ENCODE measurements at places on chromosomes 4 and X. TPM values are rescaled to one million over a fixed set of nuclear protein-coding genes. Genes with fewer than 3 reads are reported as not detected.

CSAG3 gene
- not detected for total RNA-seq

UGT8 gene
- 4.3 TPM for total RNA-seq

DNA sequence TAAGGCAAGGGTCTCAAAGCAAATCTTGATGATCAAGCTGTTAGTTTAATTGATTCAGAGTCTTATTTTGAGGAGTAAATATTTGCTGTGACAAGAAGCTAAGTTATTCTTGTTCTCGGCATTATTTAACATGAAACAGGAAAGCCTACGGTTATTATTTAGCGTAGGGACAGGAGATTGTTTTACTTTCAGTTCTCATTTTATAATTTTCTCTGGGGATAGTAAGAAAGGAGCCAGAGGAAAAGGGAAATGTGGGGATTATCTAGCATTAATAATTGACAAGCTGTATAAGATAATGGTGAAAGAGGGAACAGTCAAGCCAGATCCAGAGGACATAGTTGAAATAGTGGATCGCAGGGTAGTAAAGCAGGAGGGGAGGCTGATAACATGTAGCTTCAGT lies 39.7 kb upstream of the PARM1 start:
- DNase-seq: no peak

- no peak for DNase-seq
Measured at GRCh38 chr4:121227341-121227792, 63.2 kb upstream of the TNIP3 start.

DNA sequence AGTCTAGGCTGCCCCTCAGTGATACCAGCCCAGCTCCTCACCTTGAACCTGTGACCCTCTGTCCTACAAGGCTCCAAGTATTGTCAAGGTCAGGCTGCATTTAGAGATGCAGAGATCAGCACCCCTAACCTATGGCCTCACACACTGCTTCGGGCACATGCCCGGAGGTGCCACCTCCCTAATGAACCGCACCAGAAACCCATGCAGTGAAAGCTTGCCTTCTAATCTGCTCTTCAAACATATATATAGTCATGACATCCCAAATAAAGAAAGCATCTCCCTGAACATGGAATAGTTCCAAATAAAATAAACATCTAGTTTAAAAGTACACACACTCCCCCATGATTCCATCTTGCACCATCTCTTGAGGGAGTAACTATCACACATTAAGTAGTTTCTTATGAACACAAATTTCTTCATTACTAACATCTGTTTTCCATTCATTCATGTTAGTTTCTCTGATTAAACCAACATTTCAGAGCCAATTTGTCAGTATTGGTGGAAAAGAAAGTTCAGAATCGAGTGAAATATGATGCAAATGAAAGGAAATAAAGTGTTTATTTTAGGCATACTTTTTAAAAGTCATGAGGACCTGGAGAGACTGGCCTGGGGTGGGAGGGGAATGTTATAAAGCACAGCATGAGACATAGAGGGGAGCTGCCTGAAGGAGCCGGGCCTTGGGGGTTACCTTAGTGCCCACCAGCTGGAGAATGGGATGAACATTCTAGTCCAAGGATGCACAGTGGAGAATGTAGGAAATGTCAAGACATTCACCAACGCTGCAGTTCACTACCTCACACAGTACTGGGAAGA lies 19.2 kb downstream of the CC2D2A start:
- no peak for DNase-seq

DNA sequence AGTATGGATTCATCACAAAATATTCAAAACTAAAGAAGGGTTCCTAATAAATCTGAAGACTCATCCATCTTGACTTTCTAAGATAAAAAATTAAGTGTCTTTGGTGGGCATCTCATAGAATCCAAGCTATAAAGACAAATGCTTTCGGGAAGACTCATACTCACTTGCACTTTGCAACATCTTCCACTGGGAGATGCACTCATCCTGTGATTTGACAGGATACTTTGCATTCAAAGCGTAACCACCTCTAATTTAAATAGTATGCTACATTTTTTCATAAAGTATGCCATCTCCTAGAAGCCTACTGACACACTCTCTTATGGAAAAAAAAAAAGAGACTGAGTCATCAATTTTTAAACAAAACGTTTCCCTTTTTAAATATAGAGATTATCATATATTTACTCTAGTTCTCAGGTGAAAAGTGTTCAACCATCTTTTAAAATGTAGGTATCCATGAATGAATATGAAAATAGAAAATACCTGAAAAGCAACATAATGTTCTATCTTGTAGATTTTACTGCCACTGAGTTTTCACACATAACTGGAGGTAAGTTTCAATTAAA lies 119.6 kb downstream of the KLHL13 start:
- no peak for DNase-seq

DNA sequence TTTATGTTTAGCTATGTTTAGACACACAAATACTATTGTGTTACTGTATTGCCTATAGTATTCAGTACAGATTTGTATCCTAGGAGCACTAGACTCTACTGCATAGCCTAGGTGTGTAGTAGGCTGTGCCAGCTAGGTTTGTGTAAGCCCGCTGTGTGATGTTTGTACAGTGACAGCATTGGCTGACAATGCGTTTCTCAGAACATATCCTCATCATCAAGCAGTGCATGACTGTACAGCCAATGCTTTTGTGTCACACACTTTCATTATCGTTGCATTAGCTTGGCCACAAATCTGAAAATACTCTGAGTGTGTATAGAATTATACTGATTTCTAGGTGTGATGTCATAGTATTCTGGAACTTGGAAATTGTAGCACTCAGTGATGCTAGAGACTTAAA lies 63.4 kb downstream of the CLDN34 start:
- DNase-seq: no peak

GRCh38 chr4:77418333-77418732 lies 187.3 kb upstream of the CXCL13 start:
- no peak for DNase-seq

SLC7A11 gene
- total RNA-seq: 9.6 TPM

GPR82 gene
- total RNA-seq: not detected

GRCh38 chr4:141177171-141177570 lies 43.5 kb upstream of the ZNF330 start:
- DNase-seq: no peak

- no peak for DNase-seq
Measured at GRCh38 chr4:163148466-163149336, 18.0 kb downstream of the NAF1 start.

ELK1 gene
- total RNA-seq: 16.6 TPM

- DNase-seq: no peak
Measured at GRCh38 chrX:10607233-10607632, 13.2 kb downstream of the MID1 start.

EXOC1 gene
- total RNA-seq: 52.0 TPM

CYBB gene
- not detected for total RNA-seq

DNA sequence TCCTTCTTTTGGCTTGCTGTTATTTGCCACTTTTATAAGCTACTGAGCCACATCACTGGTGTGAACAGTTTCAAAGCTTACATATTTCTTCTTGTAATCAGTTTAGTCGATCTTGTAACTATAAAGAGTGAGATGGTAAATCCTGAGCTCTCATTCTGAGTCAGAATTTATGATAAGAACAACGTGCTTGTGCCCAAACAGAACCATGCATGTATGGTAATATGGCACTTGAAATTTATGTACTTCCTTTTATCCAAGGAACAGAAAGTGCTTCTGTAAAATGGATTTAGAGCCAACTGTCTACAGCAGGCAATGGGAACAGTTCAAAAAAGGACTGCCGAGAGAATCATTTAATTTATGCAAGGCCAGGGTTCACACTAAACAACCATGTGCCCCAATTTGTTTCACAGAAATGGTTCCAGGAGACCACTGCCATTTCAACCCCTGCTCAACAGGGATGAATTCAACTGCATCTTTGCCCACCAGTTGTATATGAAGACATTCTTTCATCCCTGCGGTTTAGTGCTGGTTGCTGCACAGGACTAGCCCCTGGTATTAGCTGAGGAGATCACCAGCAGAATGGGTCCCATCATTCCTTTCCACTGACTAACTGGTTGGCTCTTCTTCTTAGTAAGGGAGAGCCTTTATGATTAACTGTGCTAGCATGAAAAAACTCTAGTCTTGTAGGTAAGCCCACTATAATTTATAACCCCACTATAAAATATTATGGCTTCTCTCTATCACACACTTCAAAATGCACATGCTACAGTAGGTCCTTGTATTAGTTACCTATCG lies 162.9 kb upstream of the PGRMC2 start:
- DNase-seq: no peak

DNA sequence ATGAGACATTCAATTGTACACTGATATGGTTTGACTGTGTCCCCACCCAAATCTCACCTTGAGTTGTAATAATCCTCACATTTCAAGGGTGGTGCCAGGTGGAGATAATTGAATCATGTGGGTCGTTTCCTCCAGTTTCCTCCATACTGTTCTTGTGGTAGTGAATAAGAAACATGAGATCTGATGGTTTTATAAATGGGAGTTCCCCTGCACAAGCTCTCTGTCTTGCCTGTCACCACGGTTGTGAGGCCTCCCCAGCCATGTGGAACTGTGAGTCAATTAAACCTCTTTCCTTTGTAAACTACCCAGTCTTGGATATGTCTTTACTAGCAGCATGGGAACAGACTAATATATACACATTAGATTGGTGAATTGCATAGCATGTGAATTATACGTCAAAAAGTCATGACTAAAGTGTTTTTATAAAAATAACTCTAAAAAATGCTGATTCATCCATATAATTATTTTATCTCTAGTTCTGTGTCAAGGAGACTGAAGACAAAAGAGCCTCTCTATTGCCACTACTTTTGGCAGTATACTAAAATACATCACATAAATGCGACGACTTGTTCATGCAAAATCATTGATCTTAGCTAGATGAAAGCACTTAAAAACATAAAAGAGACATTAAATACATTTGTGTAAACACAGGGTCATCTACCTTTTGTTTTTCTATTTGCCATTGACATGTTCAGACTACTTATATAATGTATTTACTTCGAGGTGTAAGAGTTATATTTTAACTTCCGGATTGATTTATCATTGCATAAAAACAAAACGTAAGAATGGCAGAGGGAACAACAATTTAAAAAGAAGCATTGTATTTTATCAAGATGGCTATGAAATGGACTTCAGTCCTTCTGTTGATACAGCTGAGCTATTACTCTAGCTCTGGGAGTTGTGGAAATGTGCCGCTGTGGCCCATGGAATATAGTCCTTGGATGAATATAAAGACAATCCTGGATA lies 50.1 kb downstream of the YTHDC1 start:
- no peak for DNase-seq

GRCh38 chrX:100868273-100868672 lies 5.9 kb downstream of the NOX1 start:
- DNase-seq: no peak

GRCh38 chrX:48890296-48890925 lies 7.2 kb downstream of the TIMM17B start:
- DNase-seq: peak; percentile 20

DNA sequence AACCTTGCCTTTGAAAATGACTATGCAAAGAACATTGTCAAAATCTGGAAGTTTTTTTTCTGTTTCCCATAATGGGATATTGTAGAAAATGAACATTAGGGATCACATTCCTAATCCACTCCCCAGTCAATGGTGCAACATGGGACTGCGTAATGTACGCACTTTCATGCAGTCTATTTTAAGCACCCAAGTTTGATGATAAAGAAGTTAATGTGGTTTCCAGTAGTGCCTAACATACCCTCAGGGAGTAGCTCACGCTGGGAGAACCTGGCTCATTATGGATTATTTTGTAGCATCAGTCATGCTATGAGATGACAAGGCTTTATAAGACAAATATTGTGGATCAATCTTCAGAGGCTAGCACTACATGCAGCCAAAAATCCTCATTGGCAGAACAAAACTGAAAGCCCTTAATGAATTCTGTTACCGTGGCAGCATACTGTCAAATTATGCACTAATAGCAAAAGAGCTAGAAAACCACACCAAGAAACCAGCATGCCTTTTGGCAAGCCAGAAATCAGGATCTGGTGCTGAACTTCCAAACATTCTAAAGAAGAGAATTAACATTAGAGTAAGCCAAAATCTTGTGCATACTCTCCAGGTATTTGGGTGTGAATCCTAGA lies 1392.8 kb upstream of the TENM3 start:
- no peak for DNase-seq

ADGRA3 gene
- total RNA-seq: 87.9 TPM

DNA sequence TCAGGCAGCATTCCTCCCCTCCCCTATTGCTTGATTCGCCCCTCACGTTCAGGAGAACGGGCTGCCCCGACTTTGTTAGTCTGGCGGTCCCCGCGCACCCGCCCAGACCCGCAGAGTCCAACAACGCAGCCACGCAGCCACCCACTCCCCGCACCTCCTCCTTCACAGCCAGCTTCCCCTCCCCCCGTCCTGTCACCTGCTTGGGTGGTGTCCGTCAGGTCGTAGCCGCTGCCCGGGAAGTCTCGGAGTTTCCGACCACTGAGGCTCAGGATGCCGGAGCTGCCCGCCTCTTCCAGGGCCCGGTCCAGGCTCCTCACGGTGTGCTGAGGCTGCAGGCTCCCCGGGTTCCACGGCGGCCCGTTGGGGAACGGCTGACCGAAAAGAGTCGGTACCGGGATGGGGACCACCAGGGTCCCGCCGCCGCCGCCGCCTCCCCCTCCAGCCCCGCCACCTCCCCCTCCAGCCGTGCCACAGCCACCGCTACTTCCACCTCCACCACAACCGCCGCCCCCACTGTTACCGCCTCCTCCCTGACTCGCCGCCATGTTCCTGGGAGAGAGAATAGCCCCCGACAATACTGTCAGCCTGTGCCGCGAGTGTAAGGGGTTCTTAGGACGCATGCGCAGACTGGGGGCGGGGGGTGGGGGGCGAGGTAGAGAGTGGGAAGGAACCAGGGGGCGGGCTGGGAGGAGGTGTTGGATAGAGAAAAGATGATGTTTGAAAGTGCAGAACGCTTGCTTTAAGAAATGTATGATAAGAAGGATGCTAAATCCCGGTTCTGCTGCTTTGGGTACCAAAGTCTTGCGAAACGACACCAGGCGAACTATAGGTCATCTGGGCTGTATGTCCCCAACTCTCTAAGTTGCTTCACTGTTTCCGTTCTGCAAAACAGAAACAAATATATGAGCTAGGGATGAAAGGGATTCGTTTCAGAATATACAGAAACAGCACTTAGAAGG lies at the start of gene LRCH2:
TSS of gene LRCH2 (minus strand) at position 600 of the 959 bp plus-strand sequence. CDS start at position 545, 55 bp downstream.
- DNase-seq: peak; percentile 86

AR gene
- total RNA-seq: 8.1 TPM

- DNase-seq: no peak
Measured at GRCh38 chr4:147479786-147480185, 1.1 kb upstream of the EDNRA start.

TCEAL6 gene
- total RNA-seq: not detected

- DNase-seq: no peak
Measured at GRCh38 chr4:87092389-87093141, 127.9 kb downstream of the KLHL8 start.

GRCh38 chr4:187027272-187027671 lies 303.6 kb upstream of the FAT1 start:
- DNase-seq: no peak

GRCh38 chr4:181278941-181279340 lies 964.3 kb upstream of the TENM3 start:
- DNase-seq: no peak

- no peak for DNase-seq
Measured at GRCh38 chrX:63657821-63658220, 127.2 kb downstream of the ARHGEF9 start.
